ENCODE measurements at places on chromosomes 11 and 22.

- DNase-seq, result no peak
Observed at GRCh38 chr11:17505146-17505545, 28.5 kb upstream of the ABCC8 start.

GRCh38 chr11:17986007-17986710 is 26.7 kb downstream of the SERGEF start:
- peak; percentile 70 for DNase-seq

DNA sequence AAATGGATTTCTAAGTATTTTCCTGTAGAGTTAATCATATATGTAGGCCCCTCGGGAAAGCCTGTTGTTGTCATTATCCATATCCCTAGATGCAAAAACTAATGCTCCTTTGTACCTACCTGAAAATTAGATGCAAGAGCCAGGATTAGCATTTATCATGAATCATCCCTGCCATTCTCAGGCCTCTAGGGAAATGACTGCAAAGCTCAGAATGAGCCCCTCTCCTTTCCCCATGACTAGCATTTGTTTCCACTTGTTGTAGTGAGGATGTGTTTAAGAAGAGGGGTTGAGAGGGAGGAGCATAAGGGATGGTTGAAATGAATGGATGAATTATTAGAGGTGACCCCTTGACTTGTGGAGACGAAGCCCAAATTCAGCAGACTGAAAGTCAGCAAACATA is 537.9 kb downstream of the NTM start:
- no peak for DNase-seq

DNA sequence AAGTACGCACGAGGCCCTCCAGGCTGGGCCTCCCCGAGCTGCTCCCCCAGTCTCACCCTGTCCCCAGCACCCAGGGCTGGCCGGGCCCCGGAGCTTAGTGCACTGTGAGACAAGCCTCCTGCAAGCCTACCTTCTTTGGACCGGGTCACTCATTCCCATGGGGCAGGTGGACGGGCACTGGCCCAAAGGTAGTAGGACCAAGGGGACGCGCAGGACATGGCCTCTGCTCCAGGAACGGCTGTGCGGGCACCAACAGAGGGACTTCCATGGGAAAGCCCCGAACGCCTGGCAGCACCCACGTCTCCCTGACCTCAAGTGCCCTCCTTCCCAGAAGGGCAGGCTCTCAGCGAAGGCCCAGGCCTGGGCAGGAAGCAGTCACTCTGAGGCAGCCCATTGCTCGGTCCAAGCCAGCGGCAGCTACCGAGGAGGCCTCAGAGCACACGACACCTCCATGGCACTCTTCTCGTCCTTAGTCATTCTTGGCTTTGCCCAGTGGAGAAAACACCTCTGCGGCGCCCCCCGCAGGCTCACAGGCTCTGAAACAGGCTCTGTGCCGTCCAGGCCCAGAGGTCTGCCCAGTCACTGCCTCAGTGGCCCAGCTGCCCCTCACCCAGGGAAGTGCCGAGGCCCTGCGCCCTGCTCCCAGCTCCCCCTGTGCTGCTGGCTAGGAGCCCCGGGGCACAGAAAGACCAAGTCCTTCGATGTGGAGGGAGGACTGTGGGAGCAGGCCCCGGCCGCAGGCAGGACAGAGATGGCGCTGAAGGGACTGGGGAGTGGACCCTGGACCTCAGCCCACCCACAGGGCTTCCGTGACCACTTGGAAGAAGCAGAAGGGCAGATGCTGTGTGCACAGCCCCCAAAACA is 3.8 kb downstream of the MOB2 start:
- no peak for DNase-seq

GRCh38 chr11:129249351-129249750 is 57.2 kb upstream of the ARHGAP32 start:
- DNase-seq, result peak; percentile 71

DNA sequence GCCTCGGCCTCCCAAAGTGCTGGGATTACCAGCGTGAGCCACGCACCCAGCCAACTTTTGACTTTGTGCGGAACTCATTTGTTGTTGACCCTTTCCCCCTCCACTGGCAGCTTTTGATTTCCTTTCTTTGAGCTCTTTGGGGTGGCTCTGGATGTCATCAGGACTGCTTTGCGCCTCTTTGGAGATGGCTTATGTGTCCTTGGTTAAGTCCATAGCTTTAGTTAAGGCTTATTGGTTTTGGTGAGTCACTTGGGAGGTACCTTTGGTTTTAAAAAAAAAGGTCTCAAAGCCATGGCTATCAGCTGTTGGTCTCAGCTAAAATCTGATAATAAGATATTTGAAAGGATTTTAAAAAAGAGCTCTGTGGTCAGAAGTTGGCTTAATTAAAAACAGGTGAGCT is 5.1 kb upstream of the ARSA start:
- no peak for DNase-seq

- peak; percentile 21 for DNase-seq
Observed at GRCh38 chr11:74699615-74700396, 31.4 kb downstream of the CHRDL2 start.

DNA sequence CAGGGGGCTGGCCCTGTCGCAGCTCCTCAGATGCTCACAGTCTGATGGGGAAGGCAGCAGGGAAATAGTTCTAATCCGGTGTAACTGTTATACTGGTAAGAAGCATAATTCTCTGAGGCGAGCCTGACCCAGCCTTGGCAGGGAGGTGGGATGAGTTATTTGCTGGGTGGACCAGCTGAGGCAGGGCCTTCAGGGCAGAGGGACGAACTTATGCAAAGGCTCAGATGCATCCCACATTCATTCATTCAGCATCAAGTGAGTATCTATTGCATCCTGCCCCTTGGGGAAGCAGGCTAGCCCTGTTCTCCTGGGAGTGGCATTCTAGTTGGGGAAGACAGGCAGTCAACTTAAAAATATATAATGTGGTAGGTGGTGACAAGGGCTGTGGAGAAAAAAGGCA is 13.6 kb upstream of the SREBF2 start:
- no peak for DNase-seq

DNA sequence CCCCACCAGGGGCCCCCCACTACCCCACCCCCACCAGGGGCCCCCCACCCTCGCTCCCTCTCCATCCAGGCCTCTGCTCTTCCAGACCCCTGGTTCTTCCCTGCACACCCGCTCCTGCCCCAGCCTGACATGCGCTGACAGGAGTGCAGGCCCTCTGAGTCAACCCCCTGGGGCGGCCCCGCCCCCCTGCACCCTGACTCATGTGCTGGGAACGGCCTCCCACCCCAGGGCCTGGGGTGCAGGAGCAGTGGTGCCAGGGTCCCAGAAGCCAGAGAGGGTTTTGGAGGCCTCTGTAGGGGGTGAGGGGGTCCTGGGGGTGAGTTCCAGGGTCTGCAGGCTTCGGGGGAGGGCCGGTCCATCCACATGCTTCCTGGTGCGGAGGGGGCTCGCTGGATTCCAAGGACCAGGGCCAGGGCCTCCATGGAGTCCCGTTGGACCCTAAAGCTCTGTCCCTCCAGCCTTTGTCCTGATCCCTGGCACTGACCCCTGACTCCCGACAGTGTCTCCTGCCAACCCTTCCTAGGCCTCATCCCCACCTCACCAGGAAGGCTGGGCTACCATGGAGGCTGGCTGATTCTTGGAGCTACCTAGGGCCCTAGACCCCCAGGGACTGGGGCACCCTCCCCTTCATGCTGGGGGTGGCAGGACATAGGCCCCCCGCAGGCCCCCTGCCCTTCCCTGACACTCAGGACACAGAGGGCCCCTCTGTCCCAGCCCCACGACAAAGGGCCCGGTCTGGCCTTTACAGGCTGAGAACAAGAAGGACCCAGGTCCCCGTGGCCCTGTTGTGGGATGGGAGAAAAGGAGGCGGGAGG is 583 bp upstream of the PKP3 start:
- DNase-seq, result peak; percentile 93

- no peak for DNase-seq
Observed at GRCh38 chr11:16807306-16807705, 68.9 kb downstream of the C11orf58 start.

DNA sequence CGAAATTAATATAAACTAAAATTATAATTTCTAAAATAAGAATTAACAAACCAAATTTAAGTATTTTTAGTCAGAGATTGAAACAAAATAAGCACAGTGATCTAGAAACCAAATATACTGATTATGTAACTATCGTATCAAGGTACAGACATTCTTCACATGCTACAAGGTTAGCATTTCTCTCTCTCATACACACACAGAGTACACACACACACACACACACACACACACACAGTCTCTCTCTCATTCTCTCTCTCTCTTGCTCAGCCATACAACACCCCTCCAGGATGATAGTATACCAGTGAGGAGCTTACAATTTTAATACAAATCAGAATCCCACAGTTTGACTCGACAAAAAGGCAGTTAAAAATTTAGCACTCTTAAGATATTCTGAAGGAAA is 66.0 kb downstream of the RDX start:
- no peak for DNase-seq

GRCh38 chr22:24186892-24187670 is 5.8 kb downstream of the SUSD2 start:
- no peak for DNase-seq

DNA sequence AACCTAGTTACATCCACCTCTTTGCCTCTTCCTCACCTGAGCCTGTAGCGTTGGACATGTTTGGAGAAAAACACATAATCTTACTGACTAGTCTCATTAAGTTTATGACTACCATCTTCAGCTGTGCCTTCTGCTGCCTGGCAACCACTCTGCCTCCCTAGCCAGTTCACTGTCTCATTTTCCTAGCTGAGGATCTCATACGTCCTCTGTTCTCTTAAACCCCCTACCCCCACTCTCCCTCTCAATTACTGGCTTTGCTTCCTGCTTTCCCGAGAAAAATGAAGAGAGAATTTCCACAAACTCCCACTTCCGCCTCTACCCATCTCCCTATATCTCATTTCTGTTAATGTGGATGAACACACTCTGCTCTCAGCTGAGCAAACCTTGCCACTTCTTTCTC is 239.3 kb upstream of the POU2AF2 start:
- no peak for DNase-seq

GRCh38 chr22:20602609-20603164 is 95.3 kb downstream of the MED15 start:
- no peak for DNase-seq

DNA sequence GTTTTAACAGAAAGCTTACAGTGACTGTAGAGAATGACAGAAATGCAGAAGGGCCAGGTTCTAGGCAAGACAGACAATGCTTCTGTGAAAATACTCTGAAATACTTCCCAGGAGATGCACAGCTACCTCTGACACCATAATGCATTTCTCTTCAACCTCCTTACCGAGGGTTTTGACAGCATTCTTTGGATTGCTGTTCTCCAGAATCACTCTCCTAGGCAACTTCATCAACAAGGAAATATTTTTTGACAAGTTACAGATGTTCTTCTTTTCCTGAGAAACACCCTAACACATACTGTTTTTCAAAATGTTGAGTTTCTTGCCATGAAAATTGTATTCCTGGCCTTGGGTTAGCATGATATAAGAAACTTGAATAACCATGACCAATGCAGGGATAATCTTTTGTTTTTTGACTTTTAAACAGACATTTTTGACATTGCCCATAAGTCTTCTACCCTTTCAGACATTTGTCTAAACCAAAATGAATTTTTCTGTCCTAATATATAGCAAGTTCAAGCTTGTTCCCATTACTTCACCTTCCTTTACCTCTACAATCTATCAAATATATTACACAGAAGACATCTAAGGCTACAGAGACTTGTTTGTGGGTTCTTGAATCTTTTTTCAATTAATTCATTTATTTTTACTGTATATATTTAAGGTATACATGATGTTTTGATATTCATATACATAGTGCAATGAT is 108.1 kb downstream of the CCDC34 start:
- no peak for DNase-seq

DNA sequence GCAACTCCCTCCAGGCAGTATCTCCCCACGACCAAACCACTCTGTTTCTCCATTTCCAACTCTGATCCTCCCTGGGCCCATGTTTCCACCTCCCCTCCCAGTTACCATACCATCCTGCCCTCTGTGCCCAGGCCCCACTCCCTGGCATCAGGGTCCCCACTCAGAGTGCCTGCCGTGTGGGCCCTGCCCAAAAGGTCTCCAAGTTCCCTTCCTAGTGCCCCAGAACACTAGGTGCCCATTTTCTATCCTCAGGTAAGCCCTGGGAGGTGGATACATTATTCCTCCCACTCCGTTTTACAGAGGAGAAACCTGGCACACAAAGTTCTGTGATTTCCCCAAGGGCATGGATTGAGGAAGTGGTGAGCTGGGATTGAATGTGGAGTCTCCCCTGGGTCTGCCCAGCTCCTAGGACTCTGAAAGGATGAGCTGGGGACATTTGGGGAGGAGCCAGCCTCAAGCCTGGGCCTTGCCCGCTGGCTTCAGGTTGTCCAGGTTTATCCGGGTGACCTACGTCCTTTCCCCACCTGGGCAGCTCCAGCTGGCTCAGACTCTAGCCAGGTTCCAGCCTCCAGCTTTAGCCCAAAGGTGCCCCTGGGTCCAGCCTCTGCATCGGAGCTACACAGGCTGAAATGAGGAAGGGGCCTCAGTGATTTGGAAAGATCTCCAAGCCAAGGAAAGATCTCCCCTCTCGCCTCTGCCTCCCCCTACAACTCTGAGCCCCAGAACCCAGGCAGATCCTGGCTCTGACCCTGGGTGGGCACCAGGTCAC is 2.2 kb upstream of the GSTT4 start:
- DNase-seq, result no peak

DNA sequence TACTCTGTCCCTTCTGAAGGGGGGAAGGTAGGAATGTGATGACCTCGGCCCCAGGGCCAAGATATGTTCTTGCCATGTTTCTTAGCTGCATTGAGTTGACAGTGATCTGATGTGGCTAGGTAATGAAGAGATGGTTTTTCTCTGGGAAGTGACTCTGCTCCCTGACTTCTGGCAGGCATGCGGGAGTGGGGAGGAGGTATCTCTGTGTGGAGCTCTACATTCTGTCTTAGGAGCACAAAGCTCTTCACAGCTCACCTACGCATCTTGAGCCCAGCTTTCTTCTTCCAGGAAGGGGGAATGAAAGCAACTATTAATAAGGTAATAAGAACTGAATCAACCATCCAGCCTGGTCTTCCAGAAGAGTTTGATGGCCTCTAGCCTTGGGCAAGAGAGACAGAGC is 241.0 kb downstream of the ST3GAL4 start:
- no peak for DNase-seq

- no peak for DNase-seq
Observed at GRCh38 chr11:89437317-89437716, 53.9 kb downstream of the NOX4 start.

GRCh38 chr22:30665786-30666185 is 1.9 kb downstream of the DUSP18 start:
- no peak for DNase-seq

- no peak for DNase-seq
Observed at GRCh38 chr11:13391217-13391616, 71.8 kb downstream of the BTBD10 start.

GRCh38 chr11:1753929-1754305 is 3.5 kb upstream of the IFITM10 start:
- no peak for DNase-seq

DNA sequence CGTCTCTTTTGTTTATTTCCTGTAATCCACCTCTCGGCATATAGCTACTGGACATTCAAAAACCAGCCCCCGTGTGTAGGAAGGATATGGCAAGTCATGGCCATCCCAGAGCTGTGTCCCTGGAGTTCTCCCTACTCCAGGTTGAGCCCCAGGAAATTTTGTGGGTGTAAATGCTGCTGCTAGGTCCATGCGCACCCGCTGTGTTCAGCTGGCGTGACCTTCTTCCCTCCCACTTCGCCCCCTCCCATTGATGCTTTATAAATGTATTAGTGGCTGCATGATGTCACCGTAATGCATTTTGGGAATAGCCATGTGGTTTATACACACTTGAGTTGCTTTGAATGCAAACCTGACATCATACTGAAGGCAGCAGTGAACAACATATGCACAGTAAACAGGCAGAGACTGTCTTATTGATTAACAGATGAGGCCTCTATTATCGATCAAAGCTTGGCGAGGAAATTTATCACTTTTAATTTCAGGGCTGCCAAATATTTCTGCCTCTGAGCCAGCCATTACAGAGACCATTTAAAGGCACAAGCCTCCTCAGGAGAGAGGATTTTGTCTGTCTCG is 113.6 kb upstream of the NNMT start:
- no peak for DNase-seq

All from Daoy (cell line).